ENCODE measurements at places on chromosomes 11 and 22. TPM values are rescaled to one million over a fixed set of nuclear protein-coding genes. Genes with fewer than 3 reads are reported as not detected.

DNA sequence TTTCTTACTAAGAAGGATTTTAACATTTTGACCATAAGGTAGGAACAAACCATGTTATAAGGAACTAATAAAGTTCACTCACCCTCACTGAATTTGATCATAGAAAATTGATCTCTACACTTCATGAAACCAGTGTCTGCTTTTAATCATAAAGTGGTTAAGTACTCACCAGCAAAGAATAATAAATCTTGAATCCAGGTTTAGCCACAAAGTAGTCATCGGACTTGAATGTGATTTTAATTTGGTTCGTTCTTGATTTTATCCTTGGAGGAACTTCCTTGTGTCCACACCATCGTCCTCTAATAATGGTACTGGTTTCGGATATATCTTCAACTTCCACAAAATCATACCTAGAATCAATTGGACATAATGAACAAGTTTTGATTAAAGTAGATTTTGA, 40.5 kb upstream of the DDI1 start:
- no peak for DNase-seq

Gene PIWIL4
- 5.1 TPM for total RNA-seq

DNA sequence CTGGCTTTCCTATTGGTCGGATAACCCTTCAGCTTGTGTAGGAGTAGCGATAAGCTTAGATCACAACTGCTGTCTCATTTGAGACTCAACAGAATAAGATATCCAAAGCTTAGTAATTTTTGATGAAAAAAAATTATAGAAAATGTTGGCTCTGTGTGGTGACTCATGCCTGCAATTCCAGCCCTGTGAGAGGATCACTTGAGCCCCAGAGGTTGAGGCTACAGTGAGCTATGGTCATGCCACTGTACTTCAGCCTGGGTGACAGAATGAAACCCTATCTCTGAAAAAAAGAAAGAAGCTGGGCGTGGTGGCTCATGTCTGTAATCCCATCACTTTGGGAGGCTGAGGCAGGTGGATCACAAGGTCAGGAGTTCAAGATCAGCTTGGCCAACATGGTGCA, 55.6 kb upstream of the RRM1 start:
- no peak for DNase-seq

DNA sequence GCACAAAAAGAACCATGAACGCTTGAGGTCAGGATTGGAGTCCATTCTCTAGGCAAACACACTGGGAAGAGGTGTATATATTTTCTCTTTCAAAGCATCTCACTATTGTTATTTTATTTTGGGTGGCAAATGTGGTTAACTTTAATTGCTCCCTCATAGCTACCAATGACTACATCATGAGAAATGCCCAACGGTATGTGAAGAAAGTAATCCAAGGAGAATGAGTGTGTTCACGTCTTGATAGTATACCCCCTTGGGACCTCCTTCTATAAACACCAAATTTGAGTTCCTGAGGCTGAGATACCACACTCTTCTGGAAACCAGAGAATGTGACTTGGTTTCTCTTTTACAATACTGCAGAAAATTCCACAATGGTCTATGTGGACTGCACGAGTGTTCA, 15.8 kb downstream of the OR8D1 start:
- DNase-seq = no peak

GRCh38 chr22:50583294-50583861, 729 bp upstream of the CHKB start:
- DNase-seq = no peak

GRCh38 chr11:130625578-130626306, 177.3 kb downstream of the ADAMTS15 start:
- DNase-seq = no peak
